ENCODE measurements at places on chromosomes 4 and X.

- no peak for DNase-seq
These were observed 149.7 kb downstream of the RRAGB start for GRCh38 chrX:55867181-55867651.

- DNase-seq = no peak
These were observed 2.3 kb upstream of the PPP2R3B start for GRCh38 chrX:389021-389441.

GRCh38 chrX:135652602-135653001, 60.8 kb upstream of the CT45A1 start:
- DNase-seq = no peak

DNA sequence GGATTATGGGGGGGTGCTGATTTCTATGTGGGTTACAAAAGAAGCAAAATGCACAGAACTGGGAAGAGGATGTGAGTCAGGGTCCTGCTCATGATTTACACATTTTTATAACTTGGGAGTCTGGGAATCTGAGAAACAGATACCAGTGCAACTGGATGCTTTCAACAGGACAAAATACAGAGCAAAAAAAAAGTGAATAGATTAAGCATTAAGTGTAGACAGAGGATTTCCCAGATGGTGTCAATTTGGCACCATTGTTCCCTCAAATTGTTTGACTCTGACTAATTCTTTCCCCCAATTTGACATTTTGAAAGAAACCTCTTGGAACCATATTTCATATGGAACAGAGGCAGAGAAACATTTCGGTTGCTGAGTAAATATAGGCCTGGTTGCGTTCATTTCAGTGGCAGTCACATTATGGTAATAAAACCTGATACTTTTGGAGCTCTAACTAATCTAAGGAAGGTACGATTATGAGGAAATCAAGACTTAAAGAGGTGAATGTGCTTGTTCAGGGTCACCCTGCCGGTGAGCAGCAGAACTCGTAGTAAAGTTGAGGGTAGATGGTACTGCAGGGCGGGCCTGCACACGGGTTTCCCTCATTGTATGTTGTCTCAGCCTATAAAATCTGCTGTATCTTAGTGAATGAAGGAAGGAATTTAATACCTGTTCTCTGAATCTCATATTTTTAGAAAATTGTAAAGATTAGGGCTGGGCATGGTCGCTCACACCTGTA, 18.7 kb upstream of the CDKL5 start:
- no peak for DNase-seq

- DNase-seq = no peak
These were observed 98.1 kb upstream of the EGFL6 start for GRCh38 chrX:13471269-13471668.

DNA sequence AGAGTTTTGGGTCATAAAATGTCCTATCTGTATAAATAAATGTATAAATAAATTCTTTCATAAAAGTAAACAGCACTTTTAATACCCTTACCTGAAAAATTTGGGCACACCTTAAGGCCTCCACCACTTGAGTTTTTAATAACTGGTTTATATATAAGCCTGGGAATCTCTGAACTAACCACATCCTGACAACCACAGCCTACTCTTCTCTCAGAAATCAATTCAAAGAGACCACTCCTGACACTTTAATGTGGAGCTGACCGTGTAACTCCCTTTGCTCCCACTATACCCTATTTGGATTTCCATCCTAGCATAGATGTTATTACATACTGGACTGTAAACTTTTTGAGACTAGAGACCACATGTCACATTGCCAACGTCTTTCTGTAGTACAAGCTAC, 3.5 kb downstream of the FBXL5 start:
- DNase-seq = no peak

- peak; percentile 41 for DNase-seq
These were observed at the start of gene NPY1R for GRCh38 chr4:163332526-163333406. Gene NPY1R, minus strand, starts transcription at chr4:163332596. Its CDS starts 6,042 bp downstream, at chr4:163326554.

DNA sequence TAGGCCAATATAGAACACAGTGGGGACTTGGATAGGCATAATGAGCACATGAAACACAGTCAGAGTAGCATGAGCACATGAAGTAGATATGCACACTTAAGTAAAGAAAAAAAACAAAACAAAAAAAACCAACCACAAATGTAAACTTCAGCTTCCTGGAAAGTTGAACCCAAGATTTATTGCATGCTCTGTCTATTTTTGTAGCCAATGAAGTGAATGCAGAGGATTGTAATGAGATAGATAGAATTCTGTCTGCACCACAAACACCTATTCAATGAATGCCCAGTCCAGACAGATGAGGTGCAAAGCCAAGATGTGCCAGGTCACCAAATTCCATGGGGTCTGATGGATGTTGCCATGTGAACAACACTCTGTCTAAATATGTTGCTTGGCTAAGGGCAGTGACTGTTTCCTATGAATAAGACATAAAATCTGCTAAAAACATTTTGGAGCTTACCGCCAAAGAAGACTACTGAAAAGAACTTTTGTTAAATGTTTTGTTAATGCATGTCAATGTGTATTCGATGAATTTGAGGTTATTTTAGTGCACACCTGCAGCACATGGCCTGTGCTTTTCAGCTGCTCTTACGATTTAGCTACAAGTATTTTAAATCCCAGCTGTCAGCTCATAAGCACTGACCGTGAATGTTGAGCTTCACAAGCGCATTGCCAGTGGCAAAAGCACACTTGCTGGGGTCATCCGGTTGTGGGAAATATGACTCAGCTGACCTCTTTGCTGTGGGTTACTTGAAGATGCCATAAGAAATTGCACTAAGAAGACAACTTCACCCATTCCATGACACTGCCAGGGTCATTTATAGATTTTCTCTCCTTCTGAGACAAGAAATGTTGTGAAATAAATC, 374.8 kb upstream of the GNPDA2 start:
- no peak for DNase-seq

DNA sequence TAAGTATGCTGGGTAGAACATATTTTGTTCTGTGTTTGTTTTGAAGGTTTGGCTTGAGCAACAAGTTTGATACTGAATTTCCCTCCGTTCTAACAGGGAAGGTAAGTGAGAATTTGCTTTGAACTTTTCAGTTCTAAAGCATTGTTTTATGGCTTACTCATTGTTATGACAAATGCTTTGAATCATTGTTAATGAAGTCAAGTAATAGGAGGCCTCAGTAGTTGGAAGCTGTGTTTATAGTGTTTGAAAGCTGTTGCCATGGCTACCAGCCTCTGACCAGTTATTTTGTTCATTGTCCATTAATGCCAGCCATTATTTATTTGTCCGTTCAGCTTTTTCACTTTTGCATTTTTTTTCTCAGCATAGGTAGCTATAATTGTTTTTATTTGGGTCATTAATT, 14.4 kb downstream of the CHIC1 start:
- DNase-seq = peak; percentile 37

DNA sequence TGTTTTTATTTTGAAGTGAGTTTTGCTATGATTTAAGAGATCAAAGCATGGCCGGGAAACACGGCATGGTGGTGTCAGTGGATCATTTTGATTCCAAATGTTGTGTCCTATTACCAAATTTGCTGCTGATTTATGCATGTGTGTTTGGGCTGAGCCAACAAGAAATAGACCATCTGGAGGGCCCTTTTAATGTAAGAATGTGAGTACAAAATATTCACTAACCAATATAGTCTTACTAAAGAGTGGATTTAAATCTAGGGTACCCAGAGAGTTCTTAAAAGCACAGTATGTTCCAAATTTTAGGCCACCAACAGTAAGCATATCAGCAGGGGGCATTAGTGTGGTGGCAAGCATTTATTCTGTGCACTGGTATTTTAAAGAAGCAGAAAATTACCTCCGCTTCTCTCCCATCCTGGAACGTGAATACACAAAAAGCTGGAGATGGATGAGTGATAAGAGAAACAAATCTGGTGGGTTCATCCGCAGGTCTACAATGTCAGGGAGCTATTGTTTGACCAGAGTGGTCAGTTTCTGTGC, 444.4 kb upstream of the IGFBP7 start:
- DNase-seq = no peak

- no peak for DNase-seq
These were observed 45.5 kb upstream of the PBDC1 start for GRCh38 chrX:76127341-76127740.

- DNase-seq = no peak
These were observed 9.3 kb downstream of the DMP1 start for GRCh38 chr4:87659247-87659931.

DNA sequence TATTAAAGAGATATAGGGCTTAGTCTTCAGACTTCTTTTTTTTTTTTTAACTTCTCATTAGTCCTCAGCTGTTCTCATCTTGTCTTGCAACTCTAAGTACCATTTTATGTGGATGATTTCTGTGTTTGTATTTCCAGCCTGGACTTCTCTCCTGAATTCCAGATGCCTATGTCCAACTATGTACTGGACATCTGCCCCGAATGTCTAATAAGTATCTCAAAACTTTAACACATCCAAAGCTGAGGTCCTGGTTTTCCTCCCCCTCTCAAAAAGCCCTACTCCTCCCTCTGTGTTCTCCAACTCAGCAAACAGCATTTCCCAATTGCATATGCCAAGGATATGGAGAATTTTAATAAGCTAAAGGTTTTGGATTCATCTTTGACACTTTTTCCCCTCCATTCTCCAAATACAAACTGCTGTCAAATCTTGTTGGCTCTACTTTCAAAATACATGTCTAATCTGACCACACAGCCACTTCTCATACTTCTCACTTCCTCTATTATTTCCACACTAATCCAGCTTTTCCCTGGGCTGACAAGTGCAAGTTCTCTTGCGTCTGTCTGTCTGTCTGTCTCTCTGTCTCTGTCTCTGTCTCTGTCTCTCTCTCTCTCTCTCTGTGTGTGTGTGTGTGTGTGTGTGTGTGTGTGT, 79.8 kb downstream of the CLCN5 start:
- no peak for DNase-seq

DNA sequence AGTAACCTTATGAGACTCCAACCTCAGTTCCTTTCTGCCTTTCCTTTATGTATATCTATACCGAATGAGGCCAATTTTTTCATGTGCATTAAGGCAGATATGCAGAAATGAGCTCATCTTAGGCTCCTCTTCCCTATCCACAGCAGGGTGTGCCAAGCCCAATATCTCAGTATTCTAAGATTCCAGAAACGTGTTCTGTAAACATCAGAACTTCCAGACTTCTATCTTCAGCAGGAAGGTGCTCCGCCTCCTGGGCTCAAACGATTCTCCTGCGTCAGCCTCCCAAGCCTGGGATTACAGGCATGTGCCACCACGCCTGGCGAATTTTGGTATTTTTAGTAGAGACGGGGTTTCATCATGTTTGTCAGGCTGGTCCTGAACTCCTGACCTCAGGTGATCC, 31.0 kb upstream of the CCNG2 start:
- DNase-seq = no peak

DNA sequence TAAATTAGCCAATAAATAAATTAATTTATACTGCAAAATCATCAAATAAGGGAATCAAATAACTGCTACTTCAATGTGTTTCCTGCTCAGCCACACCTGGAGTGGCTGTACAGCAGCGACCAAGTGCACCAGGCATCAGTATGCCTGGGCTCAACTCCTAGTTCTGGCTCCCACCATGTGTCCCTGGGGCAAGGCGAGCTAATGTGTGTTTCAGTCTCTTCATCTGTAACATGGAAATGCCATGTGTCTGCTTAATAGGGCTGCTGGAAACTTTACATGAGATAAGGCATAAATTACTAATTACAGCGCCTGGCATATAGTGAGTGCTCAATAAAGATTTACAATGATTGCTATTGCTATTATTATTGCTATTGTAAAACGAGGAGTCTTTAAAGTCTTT, 109.1 kb upstream of the PDLIM3 start:
- DNase-seq = no peak

- DNase-seq = no peak
These were observed at the start of gene ARX for GRCh38 chrX:25015486-25016360. Gene ARX, minus strand, starts transcription at chrX:25015965. Its CDS starts 228 bp downstream, at chrX:25015737.

DNA sequence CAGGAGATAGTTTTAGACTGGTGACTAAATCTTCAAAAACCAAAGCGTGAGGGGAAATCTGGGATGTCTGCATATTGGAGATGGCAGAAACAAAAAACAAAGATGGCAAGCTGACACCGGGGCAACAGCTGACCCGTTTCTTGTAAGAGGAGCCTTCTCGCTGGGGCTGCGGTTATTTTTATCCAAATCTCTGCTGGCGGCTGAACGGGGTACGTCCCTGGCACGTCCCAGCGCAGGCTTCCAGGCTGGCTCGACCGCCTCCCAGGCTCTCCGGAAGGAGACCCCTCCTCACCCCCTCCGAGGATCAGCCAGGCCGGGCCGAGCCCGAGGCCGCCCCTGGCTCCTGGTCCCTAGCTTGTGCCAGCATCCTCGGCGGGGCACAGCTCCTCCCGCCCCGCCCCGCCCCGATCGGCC, 403 bp downstream of the SGCB start:
- no peak for DNase-seq

- DNase-seq = no peak
These were observed 186.8 kb downstream of the TMA16 start for GRCh38 chr4:163681208-163681821.

DNA sequence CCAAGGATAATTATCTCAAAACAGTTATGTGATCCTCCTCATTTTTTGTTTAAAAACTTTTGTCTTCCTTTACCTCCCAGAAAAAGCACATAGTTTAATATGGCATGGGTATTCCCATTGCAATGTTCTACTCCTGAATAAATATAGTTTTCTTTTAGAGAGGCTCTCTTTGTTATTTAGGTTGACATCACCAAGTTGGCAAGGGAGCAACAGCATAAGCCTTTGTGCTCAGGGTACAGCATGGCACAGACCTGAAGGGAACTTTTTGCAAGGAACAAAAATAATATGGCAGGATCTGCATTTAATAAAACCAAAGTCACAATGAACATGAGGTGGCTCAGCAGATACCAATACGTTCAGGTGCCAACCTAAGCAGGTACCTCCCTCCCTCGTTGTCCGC, 47.1 kb upstream of the NPY2R start:
- no peak for DNase-seq

DNA sequence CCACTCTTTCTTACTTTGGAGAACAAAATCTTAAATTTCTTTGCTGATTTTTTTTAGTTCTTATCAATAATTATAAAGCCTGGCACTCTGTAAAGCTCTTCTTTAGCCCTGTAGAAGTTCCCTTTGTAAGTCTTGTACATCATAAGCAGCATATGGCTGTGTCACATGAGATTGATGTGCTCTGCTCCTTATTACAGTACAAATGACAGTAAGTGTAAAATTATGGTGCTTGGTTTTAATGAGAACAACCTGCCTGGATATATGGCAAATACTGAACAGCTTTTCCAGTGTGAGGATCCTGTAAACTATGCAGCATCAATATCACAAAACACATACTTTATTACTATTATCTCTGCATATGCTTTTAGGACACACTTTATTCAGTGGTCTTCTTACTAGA, 145.9 kb upstream of the GNPDA2 start:
- no peak for DNase-seq

DNA sequence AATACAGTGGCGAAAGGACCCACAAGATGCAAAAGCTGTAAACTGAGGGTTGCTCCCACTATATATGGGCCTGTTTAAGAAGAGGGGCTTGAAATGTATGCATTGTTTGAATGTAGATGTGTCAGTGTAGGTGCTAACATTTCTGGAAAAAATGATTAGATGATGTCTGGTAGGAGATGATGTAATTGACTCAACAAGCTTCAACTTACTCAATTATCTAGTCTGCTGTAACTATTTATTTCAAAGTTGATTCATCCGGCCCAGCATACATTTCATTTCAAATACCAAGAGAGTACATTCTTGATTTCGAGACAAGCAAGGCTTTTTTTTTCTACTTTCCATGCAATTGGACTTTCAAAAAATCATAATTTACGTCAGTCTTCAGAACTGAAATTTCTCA, 9.3 kb upstream of the ENAM start:
- no peak for DNase-seq

- DNase-seq = no peak
These were observed 902.1 kb upstream of the LCORL start for GRCh38 chr4:18923496-18924161.

Data from AG09309 (cell line).